ENCODE measurements at places on chromosomes 16 and 17. TPM values are rescaled to one million over a fixed set of nuclear protein-coding genes. Genes with fewer than 3 reads are reported as not detected.
A peak's percentile ranks its signal among the peaks of the same experiment; 100 is the strongest.

KARS1 gene
- total RNA-seq, result 155 TPM

KRT17 gene
- 21.4 TPM for total RNA-seq

PERCC1 gene
- not detected for total RNA-seq

DNA sequence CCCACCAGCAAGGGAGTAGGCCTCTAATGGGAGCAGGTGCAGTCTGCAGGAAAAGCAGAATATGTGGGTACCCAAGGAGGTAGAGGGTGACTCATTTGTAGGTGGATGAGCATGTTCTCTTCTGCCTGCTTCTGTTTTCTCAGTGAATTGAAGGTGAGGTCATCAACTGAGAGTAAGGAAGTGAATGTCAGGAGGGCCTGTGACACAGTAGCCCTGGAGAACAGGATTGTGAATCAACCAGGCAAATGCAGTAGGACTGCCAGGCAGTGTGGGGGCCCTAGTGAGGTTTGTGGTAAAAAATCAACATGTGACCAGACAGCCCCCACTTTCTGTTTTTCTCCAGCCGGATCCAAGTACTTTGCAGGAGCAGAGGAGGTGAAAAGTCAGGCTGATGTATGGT lies 150.5 kb upstream of the SOX9 start:
- peak; percentile 34 for DNase-seq

- no peak for DNase-seq
Observed at GRCh38 chr17:57916925-57917858, 38.0 kb downstream of the CUEDC1 start.

GRCh38 chr17:3385869-3386816 lies at the start of gene OR3A2:
Gene OR3A2, minus strand, starts transcription at chr17:3386308.
- no peak for DNase-seq

GRCh38 chr17:37230633-37231032 lies 145.2 kb upstream of the C17orf78 start:
- no peak for DNase-seq

DNA sequence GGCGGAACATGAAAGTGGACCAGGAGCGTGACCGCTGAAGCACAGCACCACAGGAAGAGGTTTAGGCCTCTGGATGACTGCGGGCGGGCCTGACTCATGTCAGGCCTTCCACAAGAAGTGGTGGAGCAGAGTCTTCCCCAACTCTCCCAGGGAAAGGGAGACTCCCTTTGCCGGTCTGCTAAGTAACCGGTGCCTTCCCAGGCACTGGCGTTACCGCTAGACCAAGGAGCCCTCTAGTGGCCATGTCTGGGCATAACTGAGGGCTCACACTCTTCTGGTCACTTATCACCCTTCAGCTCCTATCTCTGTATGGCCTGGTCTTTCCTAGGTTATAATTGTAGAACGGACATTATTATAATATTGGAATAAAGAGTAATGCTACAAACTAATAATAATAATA lies 1931.9 kb downstream of the TP53TG3F start:
- DNase-seq, result no peak

Measured in astrocyte (in vitro differentiated cells and primary cell).